ENCODE measurements at places on chromosomes 5 and 9.
A peak's percentile ranks its signal among the peaks of the same experiment; 100 is the strongest.

GRCh38 chr9:120865809-120866208 lies 11.2 kb downstream of the PHF19 start:
- DNase-seq, result no peak

- DNase-seq, result no peak
Measured at GRCh38 chr9:116471093-116471906, 215.8 kb upstream of the TRIM32 start.

GRCh38 chr9:135704483-135704882 lies 2.5 kb downstream of the KCNT1 start:
- no peak for DNase-seq

GRCh38 chr9:135419106-135419505 lies 60.5 kb upstream of the PPP1R26 start:
- DNase-seq, result no peak

- DNase-seq, result no peak
Measured at GRCh38 chr5:147854894-147855773, 23.4 kb upstream of the SCGB3A2 start.

- peak; percentile 91 for DNase-seq
Measured at GRCh38 chr9:135951889-135952663, 9.1 kb downstream of the UBAC1 start.

DNA sequence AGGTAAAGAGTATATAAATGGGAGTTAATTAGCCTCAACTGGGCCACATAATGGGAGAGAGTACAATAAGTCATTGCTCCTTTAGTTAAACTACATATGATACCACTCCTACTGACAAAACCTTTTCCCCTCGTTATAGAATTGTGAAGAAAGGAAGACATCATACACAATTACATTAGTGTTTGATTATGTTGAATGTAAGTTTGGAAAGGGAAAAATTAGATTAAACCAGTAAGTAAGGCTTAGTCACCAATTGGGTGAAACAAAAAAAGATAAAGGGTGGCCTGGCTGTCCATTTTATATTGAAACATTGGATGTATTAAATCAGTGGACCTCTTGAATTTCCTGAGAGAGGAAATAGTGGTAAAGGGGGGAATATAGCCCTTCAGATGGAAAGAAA lies 464.3 kb upstream of the PAPPA start:
- DNase-seq, result no peak

DNA sequence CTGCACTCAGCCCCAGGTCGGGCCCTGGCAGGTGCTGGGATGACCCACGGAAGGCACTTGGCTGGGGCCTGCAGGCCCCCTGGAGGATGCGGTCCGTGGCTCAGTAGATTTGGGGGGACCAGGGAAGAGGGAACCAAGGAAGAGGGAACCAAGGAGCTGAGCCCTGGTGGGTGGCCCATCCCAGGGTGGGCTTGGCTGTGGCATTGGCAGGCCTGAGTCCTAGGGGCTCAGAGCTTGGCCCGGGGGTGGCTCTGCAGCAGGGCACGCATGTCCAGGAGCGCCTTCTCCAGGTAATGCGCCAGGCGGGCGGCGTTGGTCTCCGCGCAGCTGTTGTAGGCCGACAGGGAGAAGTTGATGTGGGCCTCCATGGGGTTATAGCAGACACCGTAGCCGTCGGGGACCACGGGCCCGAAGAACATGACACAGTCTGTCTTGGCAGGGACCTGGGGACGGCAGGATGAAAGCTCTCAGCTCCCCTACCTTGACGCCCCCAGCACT lies 14.3 kb downstream of the DOLPP1 start:
- no peak for DNase-seq

DNA sequence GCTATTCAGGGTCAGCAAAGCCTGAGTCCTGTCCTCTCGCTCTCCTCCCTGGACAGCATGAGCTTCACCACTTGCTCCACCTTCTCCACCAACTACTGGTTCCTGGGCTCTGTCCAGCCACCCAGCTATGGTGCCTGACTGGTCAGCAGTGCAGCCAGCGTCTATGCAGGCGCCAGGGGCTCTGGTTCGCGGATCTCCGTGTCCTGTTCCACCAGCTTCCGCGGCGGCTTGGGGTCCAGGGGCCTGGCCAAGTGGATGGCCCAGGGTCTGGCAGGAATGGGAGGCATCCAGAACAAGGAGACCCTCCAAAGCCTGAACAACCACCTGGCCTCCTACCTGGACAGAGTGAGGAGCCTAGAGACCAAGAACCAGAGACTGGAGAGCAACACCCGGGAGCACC lies 8.6 kb downstream of the NIPBL start:
- no peak for DNase-seq

DNA sequence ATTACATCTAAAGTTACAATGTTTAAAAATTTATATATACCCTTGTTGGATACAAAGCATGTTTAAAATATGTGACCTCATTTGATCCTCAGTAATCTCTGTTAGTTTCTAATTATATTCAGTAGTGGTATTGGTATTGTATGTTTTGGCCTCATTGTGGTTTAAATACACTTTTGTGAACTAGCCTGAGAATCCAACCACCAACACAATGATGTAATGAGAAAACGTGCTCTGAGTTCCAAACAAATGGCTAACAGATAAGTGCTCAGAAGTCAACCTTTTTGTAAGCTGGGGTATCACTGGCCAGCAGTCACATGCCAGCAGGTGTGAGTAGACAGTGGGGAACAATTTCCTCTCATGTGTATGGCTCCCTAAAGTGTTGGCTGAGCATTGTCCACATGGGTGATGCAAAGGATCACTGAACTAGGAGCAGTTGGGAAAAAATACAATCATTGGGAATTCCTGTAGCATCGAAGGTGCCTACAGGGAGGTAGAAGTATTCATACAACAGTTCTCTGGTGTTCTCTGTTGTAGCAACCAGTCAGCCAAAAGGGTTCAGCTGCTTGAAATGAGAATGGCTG lies 56.1 kb downstream of the DOCK8 start:
- no peak for DNase-seq

GRCh38 chr5:132475497-132475882 lies 15.1 kb downstream of the IRF1 start:
- DNase-seq, result no peak

GRCh38 chr9:126589349-126589748 lies 24.4 kb upstream of the LMX1B start:
- peak; percentile 18 for DNase-seq

GRCh38 chr9:21778304-21778703 lies 24.1 kb upstream of the MTAP start:
- no peak for DNase-seq

DNA sequence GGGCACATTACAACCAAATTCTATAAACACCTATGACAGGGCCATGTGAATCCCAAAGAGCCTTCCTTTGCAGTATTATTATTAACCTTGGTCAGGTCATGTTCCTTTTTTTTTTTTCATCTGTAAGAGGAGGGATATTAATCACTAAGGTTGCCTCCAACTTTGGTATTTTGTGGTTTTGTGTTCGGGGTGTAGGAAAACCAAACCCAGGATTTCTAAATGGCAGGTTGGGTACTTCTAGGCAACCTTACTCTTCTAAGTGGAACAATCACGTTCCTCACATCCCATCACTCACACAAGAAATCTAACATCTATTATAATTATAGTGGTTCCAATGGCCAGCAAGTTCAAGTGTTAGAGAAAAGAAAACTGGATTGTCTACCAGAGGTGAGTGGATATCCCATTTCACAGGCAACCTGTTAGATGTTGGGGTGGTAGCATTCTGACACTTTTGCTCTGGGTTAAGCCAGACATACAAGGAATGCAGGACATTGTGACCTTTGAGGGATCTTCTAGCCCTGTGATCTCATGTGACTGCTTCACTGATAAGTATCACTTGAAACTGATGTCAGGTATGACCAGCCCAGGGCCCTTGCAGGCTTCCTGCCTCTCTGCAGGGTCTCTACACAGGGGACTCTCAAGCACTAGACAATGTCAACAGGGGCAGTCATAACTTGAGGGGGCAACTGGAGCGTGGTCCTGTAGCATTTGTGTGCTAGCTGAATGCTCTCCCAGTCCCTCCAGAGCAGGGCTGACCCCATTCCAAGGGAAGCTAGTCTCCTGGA lies 126.2 kb upstream of the VLDLR start:
- no peak for DNase-seq

DNA sequence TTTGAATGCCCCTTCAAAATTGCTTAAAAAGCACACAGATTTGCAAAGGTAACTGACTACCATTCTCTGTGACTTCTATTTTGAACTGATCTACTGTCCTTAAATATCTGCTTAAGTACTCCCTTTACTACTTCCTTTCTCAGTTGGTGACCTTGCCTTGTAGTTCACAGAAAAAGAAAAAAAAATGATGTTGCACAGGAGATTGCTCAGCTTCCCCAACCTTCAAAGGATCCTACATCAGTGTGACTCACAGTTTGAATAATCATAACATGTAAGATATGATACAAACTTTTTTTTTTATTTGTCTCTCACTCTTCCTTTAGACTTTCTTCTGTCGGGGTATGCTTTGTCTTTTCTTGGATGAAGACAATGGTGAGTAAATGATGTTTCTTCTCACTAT lies 1029.6 kb downstream of the CDH12 start:
- DNase-seq, result no peak

DNA sequence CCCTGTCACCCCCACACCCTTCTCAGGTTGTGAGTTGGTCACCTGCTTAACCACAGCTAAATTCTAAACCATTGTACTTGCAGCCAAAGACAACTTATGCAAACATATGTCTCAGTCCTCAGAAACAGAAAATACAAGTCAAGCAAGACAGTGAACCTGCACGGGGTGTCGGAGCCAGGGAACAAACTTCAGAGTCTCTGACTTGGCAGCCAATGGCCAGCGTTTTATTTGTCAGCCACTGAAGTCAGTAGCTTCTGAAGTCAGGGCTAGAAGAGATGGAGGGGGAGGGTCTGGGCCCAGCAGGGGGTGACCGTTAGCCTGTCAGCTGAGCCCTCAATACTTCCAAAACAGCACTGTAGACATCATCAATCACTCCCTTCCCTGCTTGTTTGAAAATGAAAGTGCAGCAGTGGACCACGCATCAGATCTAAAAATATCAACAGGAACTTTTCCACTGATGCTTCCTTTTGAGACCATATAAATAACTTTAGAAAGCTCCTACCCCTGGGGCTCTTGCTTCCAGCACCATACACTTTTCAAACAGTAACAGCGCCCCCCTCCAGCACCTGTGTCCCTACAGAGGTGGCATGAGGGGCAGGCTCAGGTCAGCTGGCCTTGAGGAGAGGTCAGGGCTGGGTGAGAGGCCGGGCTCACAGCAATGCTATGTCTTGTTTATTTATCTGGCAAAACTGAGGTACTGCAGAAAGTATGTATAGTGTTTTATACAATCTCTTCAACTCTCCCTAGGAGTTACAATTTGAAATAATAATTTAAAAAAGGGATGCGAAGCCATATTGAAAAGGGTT lies 142.5 kb downstream of the ACER2 start:
- DNase-seq, result no peak

- DNase-seq, result no peak
Measured at GRCh38 chr5:81023261-81023970, 63.3 kb downstream of the RASGRF2 start.

DNA sequence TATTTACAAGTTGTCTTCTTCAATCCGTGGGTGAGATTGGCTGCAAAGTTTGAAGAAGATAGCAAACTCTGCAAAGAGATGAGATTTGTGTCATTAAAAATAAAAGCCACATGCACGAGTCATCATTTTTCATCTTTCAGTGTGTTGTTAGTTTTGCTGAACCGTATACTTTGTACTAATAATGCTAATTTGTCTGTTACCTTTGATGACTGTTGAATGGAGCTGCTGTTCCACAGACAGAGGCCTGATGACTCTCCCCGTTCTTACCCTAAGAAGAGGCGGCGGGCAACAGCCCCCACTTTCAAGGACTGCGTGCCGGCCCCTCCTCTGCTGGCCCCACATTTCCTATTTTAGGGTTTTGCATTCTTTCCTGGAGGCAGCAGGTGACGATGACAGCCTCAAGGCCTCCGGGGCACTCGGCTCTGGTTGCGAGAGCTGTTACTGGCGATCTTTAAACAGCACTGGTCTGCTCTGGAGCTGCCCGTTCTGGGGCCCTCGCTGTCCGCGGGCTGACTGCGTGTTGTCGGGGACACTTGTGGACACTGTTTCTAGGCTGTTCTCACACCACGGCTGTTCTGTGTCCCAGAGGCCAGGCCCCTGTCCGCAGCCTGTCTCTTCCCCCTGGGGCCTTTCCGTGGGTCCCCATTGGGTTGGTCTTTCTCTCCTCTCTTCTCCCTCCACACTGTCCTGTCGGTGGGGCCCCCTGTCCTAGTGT lies 35.1 kb downstream of the NDUFS6 start:
- DNase-seq, result no peak

- no peak for DNase-seq
Measured at GRCh38 chr9:70229579-70229978, 29.2 kb upstream of the SMC5 start.

Measured in SHP77 (cell line).